ENCODE measurements at places on chromosomes 5 and 9. TPM values are rescaled to one million over a fixed set of nuclear protein-coding genes. Genes with fewer than 3 reads are reported as not detected.

The SCGB3A2 gene
- total RNA-seq = not detected

The LRRC70 gene
- 3.2 TPM for total RNA-seq

The SPINK6 gene
- total RNA-seq = not detected

The INSL6 gene
- not detected for total RNA-seq

The NRG2 gene
- 3.9 TPM for total RNA-seq

The FSTL4 gene
- 0.98 TPM for total RNA-seq

The HTR4 gene
- 0.49 TPM for total RNA-seq

The CRB2 gene
- total RNA-seq = 5.4 TPM

The GRM6 gene
- total RNA-seq = under 0.01 TPM

The TTF1 gene
- 14.0 TPM for total RNA-seq

The FOXD4L6 gene
- not detected for total RNA-seq

The PGM5 gene
- 3.4 TPM for total RNA-seq

The PROB1 gene
- 0.49 TPM for total RNA-seq

The GPR21 gene
- 10.3 TPM for total RNA-seq

The POLK gene
- 43.3 TPM for total RNA-seq

The LHX2 gene
- total RNA-seq = 106 TPM

The CCDC171 gene
- total RNA-seq = 21.1 TPM

The PHF24 gene
- total RNA-seq = 25.6 TPM

The CARTPT gene
- total RNA-seq = 0.74 TPM

The MYOZ3 gene
- 3.9 TPM for total RNA-seq

The DDX4 gene
- under 0.01 TPM for total RNA-seq

The NADK2 gene
- 68.8 TPM for total RNA-seq

The DPM2 gene
- 10.1 TPM for total RNA-seq

Measured in temporal lobe (tissue), 4 donors.